Aorta (tissue), 5 donors: ENCODE measurements at places on chromosomes 11 and 22. TPM values are rescaled to one million over a fixed set of nuclear protein-coding genes. Genes with fewer than 3 reads are reported as not detected.

DNA sequence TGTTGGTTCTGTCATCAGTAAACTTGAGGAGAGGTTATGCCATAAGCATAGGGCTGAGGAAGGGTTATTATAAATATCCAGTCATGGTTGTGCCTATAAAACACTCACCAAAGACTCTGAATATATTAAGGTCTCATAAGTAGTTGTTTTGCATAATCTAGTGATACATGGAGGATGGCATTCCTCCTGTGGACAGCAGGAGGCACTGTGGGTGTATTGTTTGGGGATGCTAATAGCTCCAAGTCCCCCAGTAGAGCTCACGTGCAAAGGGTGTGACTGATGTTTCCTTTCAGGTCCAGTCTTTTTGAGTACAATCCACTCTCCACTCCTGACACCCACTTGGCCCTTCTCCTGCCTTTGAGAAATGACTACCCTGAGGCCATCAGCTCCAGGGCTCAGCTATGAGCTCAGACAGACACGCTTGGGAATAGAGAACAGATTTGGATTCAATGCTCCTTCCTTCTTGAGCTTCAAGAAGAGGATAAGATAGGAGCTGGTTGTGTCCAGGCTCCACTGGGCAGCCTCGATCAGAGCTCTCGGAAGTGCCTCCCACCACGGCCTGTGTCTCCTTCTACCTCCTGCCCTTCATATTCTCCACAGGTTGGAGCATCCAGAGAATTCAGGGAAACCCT lies 85.2 kb upstream of the IGLL5 start:
- DNase-seq = no peak
- no peaks in the 10 kb centered on the region for H3K4me1 ChIP-seq
- no peak overlapping the region for H3K27ac ChIP-seq
- no peaks in the 10 kb centered on the region for H3K36me3 ChIP-seq

- H3K36me3 ChIP-seq = peaks cover 4% of the 10 kb centered on the region
- no peaks in the 10 kb centered on the region for H3K4me1 ChIP-seq
- no peaks in the 10 kb centered on the region for H3K27me3 ChIP-seq
These were observed 23.2 kb downstream of the NEAT1 start for GRCh38 chr11:65445604-65446445.

DNA sequence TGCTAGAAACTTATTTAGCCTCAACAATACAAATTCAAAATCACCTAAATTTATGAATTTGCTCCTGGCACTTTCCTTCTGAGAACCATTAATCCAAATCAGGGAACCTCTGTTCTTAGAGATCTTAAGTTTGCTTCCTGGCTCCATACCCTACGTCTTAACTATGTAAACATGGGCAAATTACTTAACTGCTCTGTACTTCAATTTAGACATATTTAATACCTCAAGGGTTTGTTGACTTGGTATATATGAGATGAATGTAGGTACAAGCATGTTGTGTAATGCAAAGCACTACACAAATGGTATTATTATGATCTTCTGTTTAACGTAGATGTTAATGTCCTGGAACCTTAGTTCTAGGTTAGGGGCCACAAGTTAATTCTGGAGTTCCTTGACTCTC lies 22.6 kb upstream of the ARHGAP20 start:
- no peaks in the 10 kb centered on the region for H3K36me3 ChIP-seq
- H3K4me3 ChIP-seq = no peak overlapping the region
- H3K27me3 ChIP-seq = no peaks in the 10 kb centered on the region
- no peak for DNase-seq

DNA sequence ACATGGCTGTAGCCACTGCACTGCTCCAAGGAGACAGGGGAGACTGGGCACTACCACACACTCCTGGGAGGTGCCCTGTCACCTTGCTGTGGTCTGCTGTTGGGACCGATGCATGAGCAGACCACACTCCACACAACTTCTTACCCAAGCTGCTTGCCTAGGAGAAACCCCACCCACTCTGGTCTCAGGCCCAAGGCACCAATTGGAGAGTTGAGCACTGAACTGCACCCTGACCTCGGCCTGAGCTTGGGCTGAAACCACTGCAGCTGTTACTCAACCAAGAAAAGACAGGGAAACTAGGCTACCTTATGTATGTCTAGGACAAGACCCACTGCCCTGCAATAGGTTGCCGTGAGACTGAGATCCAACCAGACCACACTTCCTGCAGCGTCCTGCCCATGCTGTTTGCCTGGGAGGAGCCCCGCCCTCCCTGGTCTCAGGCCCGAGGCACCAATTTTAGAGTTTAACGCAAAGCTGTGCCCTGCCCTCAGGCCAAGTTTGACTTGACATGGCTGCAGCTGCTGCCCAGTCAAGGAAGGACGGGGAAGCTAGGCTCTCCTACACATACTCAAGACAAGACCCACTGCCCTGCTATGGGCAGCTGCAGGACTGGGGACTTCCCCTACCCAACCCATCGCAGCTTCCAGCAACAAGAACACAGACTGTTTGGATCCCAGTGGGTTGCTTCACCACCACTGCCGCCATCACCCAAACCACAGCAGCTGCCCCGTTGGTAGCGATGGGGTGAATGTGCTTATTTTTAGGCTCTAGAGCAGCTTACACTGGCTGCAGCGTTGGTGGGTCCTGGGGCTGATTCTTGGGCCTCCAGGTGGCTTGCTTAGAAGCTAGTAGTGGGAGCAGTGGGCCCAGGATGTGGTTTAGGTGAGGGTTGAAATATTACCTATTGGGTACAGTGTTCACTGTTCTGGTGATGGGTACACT lies 66.8 kb downstream of the BRD1 start:
- H3K27ac ChIP-seq = no peak overlapping the region
- no peak overlapping the region for H3K4me3 ChIP-seq
- no peaks in the 10 kb centered on the region for H3K4me1 ChIP-seq
- peak; percentile 36 for DNase-seq
- no peaks in the 10 kb centered on the region for H3K27me3 ChIP-seq
- H3K36me3 ChIP-seq = no peaks in the 10 kb centered on the region

DNA sequence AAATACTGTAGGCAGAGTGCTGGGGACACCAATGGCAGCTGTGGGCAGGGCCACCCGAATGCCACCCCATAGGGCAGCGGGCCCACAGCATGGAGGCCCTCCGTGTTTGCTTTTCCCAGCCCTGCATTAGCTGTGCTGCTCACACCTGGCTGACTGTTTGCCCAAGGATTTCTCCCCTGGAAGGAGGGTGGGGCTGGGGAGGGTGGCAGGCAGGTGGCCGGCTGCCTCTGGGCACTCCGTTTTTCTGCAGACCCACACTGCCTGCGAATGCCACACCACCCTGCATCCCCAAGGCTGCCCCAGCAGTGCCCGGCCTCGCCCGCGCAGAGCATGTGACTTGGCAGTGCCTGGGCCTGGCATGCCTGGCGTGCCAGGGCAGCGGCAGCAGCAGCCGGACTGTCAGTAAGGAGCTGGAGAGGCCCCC lies 19.6 kb downstream of the DAGLA start:
- H3K4me1 ChIP-seq = no peaks in the 10 kb centered on the region
- no peaks in the 10 kb centered on the region for H3K36me3 ChIP-seq
- H3K27ac ChIP-seq = no peak overlapping the region
- no peak overlapping the region for H3K4me3 ChIP-seq
- DNase-seq = no peak

- no peaks in the 10 kb centered on the region for H3K27me3 ChIP-seq
- H3K27ac ChIP-seq = peak overlapping the region; percentile 34
- no peak overlapping the region for H3K4me3 ChIP-seq
- DNase-seq = no peak
- H3K4me1 ChIP-seq = no peaks in the 10 kb centered on the region
These were observed 7.0 kb downstream of the CD81 start for GRCh38 chr11:2383852-2384804.

- no peaks in the 10 kb centered on the region for H3K4me1 ChIP-seq
- DNase-seq = no peak
- H3K4me3 ChIP-seq = no peak overlapping the region
- H3K27me3 ChIP-seq = no peaks in the 10 kb centered on the region
- no peak overlapping the region for H3K27ac ChIP-seq
These were observed 21.9 kb downstream of the CSNK1E start for GRCh38 chr22:38295339-38295738.

DNA sequence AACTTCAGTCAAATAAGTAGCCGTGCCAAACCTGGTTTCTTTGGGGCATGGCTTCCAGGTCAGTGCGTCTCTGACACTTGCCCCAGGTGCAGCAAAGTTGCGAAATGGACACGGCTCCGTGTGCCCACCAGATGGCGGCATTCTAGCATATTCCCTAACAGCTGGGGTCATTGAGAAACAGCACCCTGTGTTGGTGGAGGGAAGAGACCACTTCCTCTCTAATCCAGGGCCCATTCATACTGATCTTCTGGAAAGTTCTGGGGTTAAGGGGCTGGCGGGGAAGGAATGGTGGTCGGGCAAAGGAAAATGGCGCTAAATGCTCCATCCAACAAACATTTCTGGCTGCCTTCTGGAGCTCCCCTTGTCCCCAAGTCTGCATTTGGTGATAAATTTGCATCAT lies 141.2 kb upstream of the TIMP3 start:
- H3K27ac ChIP-seq = no peak overlapping the region
- no peak overlapping the region for H3K4me3 ChIP-seq
- H3K4me1 ChIP-seq = no peaks in the 10 kb centered on the region
- H3K36me3 ChIP-seq = no peaks in the 10 kb centered on the region

- no peak overlapping the region for H3K27ac ChIP-seq
- no peak for DNase-seq
- no peaks in the 10 kb centered on the region for H3K4me1 ChIP-seq
- peaks cover 2% of the 10 kb centered on the region for H3K27me3 ChIP-seq
- H3K36me3 ChIP-seq = no peaks in the 10 kb centered on the region
- no peak overlapping the region for H3K4me3 ChIP-seq
These were observed 81.2 kb downstream of the DSCAML1 start for GRCh38 chr11:117715801-117716200.

DNA sequence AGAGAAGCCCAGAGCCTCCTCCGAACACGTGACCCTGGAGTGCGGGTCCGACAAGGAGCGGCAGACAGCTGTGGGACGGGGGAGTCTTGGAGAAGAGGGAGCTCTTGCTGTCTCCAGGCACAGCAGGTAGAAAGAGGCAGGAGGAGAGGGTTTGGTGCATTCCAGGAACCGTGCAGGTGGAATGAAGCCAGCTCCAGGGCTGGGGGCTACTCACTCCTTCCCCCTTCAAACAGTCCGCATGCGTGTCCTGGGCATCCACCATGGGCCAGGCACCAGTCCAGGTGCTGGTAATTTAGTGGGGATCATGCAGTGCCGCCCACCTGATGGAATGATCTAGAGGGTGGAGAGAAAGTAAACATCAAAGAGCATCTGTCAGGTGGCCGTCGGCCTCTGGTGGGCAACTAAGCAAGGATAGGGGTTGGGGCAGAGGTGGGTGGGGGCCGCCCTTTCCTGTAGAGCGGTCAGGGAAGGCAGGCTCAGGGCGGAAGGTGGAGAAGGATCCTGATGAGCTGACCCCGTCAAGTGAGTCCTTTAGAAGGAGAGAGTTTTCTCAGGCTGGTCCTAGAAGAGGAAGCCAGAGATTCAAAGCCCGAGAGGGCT lies 850.0 kb downstream of the TBC1D22A start:
- H3K27ac ChIP-seq = no peak overlapping the region
- H3K36me3 ChIP-seq = no peaks in the 10 kb centered on the region
- H3K4me1 ChIP-seq = no peaks in the 10 kb centered on the region
- H3K4me3 ChIP-seq = no peak overlapping the region
- no peaks in the 10 kb centered on the region for H3K27me3 ChIP-seq

DNA sequence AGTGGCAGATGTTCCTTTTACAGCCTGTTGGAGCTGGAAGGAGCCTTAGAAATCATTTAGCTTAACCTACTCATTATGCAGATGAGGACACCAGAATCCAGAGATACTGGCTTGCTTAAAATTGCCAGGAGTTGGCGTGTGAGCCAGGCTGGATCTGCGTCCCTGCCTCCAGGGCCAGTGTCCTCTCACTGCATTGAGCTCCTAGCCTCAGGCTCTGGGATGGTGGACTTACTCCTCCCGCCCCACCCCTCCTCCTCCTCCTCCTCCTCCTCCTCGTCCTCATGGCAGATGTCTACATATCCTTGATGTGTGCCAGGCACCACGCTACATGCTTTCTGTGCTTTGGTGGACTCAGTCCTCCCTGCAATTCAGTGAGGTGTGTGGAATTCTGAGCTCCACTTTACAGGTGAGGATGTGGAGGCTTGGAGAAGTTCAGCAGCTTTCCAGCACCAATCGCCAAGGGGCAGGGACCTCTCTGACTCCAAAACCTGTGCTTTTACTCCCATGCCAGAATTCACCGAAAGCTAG lies 24.1 kb downstream of the ADAMTS15 start:
- no peaks in the 10 kb centered on the region for H3K27me3 ChIP-seq
- no peaks in the 10 kb centered on the region for H3K36me3 ChIP-seq
- DNase-seq = no peak

GRCh38 chr11:64498136-64498535 lies 92.9 kb upstream of the SLC22A12 start:
- no peak overlapping the region for H3K4me3 ChIP-seq
- no peaks in the 10 kb centered on the region for H3K27me3 ChIP-seq
- H3K27ac ChIP-seq = no peak overlapping the region

GRCh38 chr22:20111045-20111688 lies 4.7 kb upstream of the RANBP1 start:
- peak; percentile 25 for DNase-seq
- H3K4me1 ChIP-seq = no peaks in the 10 kb centered on the region
- H3K27me3 ChIP-seq = no peaks in the 10 kb centered on the region
- peaks cover 10% of the 10 kb centered on the region for H3K36me3 ChIP-seq

GRCh38 chr11:63682066-63683021 lies 1.0 kb downstream of the RTN3 start:
- H3K27ac ChIP-seq = peak overlapping the region; percentile 71

DNA sequence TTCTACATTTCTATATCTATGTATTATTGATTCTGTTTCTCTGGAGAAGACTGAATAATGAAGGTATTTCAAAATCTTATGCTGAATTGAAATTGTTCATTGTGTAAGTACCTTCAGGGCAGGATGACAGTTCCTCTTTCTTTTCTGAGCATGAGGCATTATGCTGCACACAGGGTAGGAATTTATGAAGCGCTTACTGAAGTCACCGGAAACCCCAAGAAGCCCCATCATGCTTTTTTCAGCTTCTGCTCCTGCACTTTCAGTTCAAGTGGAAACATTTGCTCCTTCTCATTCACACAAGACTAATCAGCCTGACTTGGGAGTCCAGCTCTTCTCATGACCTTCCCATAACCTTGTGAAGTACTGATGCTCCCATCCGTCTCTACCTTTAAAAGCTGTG lies 314.7 kb upstream of the SORL1-AS1 start:
- H3K36me3 ChIP-seq = no peaks in the 10 kb centered on the region
- H3K4me1 ChIP-seq = no peaks in the 10 kb centered on the region
- no peak overlapping the region for H3K4me3 ChIP-seq
- H3K27ac ChIP-seq = no peak overlapping the region
- no peaks in the 10 kb centered on the region for H3K27me3 ChIP-seq

GRCh38 chr11:122229481-122230384 lies 113.7 kb upstream of the BLID start:
- H3K27ac ChIP-seq = no peak overlapping the region
- H3K4me3 ChIP-seq = no peak overlapping the region
- H3K36me3 ChIP-seq = no peaks in the 10 kb centered on the region

GRCh38 chr11:47052165-47052564 lies 115.6 kb downstream of the CSTPP1 start:
- H3K4me1 ChIP-seq = peaks cover 5% of the 10 kb centered on the region
- no peak overlapping the region for H3K4me3 ChIP-seq
- DNase-seq = no peak
- H3K27ac ChIP-seq = no peak overlapping the region

C1QTNF4 gene
- 2.3 TPM for total RNA-seq

MS4A6E gene
- total RNA-seq = not detected

CDON gene
- total RNA-seq = 8.1 TPM
